Activated naive CD4-positive, alpha-beta T cell treated with anti-CD3 and anti-CD28 coated beads, Interleukin-2, amount 50 U/mL, for 72 hours (primary cell): ENCODE measurements at places on chromosomes 4 and X. TPM values are rescaled to one million over a fixed set of nuclear protein-coding genes. Genes with fewer than 3 reads are reported as not detected.

DNA sequence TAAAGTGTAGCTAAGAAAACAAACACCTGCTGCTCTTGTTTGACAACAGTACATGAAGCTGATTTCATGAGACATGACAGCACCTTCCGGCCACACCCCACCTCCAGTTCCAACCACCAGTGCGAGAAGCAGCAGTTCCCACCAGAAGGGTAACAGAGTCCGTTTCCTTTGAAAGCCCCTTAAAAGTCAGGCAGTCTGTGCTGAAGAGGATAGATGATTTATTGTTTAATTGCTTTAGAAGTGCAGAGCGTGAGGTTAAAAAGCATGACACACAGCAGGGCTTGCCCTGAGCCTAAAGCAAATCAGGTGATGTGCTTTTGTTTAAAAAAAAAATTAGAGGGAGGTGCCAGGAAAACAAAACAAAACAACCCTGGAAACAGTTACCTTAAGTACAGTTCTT is 82.6 kb downstream of the HADH start:
- no peak for DNase-seq

GRCh38 chrX:136541294-136541693 is 9.3 kb downstream of the VGLL1 start:
- DNase-seq = no peak

GRCh38 chrX:154805696-154806091 is 409 bp upstream of the MPP1 start:
- no peak for DNase-seq

GRCh38 chrX:152641996-152642395 is 4.3 kb downstream of the GABRQ start:
- DNase-seq = no peak

The BMX gene
- not detected for total RNA-seq

GRCh38 chr4:135354876-135355275 is 1153.3 kb upstream of the PABPC4L start:
- no peak for DNase-seq

GRCh38 chr4:158597879-158598596 is 73.6 kb downstream of the C4orf46 start:
- no peak for DNase-seq

The NLGN4X gene
- not detected for total RNA-seq

- no peak for DNase-seq
Measured at GRCh38 chr4:81565142-81565870, 93.6 kb upstream of the RASGEF1B start.

GRCh38 chr4:17448689-17449088 is 63.2 kb downstream of the QDPR start:
- DNase-seq = no peak

DNA sequence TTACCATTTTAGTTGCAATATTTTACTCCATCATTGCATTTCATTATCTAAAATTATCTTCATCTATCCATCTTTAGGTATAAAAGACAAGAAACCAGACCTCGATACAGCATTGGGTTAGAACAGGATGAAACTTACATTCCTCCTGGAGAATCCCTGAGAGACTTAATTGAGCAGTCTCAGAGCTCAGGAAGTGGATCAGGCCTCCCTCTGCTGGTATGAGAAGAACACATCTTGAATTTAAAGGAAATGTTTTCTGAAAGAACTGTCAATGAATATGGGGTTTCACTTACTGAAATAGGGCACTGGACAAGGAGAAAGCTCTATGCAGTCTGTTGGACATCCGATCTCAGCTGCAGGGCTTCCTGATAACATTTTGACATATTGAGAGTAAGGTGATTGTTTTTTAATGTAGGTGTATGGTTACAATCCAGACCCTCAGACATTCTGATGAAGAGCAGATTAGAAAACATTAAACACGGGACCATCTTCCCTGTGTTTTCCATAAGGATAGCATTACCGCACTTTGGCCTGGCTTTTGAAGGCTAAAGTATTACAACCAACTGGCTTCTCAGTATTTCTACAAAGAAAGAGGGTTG is 367.2 kb downstream of the BMPR1B start:
- no peak for DNase-seq

- DNase-seq = no peak
Measured at GRCh38 chr4:43234626-43235415, 342.3 kb downstream of the GRXCR1 start.

The PRIMPOL gene
- total RNA-seq = 24.9 TPM

DNA sequence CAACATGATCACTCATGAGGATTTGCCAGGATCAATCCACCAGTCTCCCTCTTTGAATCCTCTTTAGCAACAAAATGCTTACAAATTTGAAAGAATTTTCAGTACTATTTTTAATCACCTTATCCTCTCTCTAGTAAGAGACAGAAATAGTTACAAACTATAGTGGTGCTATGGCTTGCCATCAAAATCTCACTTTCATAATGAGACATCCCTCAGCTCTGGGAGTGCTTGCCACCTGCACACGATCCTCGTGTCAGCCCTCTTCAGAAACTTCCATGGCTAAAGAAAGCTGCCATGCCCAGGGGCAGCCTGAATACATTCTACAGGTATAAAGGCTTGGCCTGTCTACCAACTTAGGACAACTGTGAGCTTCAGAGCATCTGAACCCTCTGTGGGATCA is 5.1 kb upstream of the DHX15 start:
- DNase-seq = no peak

- DNase-seq = peak; percentile 24
Measured at GRCh38 chr4:10180927-10181744, 64.5 kb upstream of the WDR1 start.

GRCh38 chrX:66017659-66018170 is 22.2 kb downstream of the VSIG4 start:
- DNase-seq = no peak

GRCh38 chr4:74933562-74934015 is 673 bp downstream of the PARM1 start:
- DNase-seq = no peak

DNA sequence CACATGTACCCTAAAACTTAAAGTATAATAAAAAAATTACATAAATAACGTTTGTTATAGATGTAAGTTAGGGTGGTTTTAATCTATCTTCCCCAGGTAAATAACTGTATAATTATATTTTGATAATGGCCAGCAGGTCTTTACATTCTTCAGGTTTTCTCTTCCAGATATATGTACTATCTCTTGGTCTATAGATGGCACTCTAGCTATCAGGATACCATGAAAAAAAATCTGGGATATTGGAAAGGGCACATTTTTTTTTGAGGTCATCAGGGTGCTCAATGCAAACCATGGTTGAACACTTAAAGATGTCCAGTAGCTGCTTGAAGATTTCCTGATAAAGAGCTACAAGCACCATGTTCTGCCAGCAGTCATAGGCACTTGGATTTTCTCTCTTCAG is 15.6 kb upstream of the ADH4 start:
- no peak for DNase-seq

The PRPS2 gene
- total RNA-seq = 118 TPM

DNA sequence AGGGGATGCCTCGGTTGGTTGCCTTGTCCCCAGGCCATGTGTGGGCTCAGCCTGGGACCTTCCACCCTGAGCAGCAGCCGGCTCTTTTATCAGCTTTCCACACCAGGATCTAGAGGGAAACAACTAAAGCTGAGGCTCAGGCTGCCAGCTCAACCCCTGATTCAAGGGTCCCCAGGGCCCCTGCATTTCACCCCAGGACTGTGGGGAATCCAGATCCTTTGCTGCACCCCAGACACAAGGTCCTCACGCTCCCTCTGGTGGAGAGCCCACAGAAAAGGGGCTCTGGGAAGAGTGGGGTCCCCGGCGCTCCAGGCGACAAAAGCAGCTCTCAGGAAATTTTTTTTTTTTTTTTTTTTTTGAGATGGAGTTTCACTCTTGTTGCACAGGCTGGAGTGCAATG is 64.3 kb downstream of the ZFYVE28 start:
- DNase-seq = no peak
